ENCODE measurements at places on chromosomes 4 and X.

GRCh38 chr4:146183209-146183608 is 7.7 kb downstream of the LSM6 start:
- DNase-seq: no peak

DNA sequence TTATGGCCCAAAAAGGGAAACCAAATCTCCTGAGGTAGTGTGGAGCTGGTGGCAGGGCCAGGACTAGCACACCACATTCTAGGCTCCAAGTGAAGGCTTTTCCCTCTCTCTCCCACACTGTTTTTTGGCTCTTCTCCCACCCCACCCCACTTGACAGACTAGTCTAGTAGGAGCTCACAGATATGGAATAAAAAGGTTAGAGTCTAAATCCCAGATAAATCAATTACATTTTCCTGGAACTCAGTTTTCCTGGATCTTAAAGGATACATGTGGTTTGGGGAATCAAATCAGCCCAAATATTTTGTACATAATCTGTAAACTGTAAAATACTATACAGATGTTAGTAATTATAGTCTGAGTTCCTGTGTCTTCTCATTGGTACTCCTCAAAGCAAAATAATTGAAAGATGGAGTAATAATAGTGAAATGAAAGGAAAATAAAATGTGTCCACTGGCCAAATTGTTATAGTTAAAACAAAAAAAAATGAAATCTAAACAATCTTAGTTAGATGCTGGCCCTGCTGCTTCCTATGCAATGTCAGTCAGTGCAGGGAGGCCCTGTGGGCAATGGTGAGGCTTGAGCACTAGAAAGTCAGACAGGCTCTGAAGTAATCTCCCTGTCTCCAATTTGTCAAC is 370.4 kb upstream of the CPEB2 start:
- DNase-seq: no peak

DNA sequence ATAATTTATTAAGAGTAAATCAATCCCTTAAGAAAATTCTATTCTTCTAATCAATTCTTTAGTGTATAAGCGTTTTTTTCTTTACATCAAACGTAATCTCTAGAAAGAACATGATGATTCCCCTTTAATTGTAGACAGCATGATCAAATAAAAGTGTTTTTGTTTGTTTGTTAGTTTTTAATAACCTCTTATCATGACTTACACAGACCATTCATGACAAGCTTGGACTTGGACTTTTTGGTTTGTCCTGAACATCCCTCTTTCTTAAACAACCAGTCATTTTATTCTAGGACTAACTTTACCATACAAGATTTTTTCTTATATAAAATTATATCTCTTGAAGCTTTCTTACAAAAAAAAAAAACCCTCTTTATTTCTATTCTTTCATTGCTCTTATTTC is 344.6 kb upstream of the SPOCK3 start:
- DNase-seq: no peak

DNA sequence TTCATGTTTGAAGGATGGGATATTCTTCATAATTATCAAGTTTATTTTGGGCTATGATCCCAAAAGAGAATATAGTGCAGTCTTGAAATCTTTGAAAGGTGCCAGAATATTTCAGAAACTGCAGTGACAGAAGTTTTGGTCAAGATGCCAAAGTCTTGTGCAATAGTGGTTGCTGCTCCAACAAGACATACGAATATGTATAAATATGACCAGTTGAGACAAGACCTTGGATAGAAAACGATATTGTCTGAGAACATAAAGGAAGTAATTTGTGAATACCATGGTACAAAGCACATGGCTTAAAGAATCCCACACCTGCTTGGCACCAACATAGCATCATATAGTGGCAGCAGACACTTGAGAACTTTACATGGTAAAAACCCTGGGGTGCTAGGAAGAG is 48.6 kb upstream of the AMELX start:
- DNase-seq: no peak

GRCh38 chr4:78059524-78059889 is 2.4 kb downstream of the FRAS1 start:
- no peak for DNase-seq

DNA sequence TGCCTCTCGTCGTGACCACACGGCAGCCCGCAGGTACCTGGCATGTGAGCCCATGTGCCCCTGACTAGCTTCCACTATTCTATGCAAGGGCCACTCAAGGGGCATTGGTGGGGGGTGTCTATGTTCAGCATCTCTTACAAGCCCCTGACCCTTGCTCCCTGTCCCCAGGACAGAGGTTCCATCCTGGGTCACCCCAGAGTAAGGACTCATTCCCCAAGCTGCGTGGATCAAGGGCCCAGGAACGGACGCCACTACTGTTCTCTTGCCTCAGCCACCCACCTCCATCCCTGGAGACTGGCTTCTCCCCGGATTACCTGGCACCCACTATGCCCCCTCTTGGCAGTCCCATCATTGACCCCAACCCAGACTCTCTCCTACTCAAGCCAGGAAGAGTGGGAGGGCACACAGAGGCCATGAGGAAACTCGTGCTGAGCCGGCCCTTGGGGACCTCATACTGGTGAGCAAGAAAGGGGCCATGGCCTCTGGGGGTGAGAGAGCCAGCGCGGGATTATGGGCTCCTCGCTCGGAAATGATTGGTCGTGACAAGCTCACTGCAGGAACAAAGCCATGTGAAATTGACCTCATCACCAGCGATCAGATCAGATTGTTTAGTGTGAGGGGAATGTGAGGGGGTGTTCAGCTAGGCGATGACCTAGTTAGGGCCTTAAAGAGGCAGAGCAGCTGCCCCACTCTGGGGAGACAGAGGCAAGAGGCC is 50.1 kb upstream of the PJA1 start:
- no peak for DNase-seq

DNA sequence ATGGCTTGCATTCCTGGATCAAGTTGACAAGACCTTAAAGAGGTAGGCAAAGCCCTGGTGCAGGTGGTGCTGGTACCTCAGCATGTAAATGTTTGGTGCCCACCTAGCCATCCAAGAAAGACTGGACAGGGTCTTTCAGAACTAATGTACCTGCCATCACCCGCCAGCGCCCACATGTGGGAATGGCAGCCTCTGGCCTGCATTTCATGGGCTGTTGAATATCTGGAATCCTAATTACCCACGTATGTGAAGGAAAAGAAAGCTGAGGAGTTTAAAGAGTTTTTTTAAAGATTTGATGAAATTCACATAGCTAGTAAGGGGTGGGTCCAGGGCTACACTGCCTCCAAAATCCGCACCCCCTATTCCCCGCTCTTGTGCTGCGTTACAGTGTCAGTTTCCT is 8.6 kb upstream of the CCDC149 start:
- no peak for DNase-seq

DNA sequence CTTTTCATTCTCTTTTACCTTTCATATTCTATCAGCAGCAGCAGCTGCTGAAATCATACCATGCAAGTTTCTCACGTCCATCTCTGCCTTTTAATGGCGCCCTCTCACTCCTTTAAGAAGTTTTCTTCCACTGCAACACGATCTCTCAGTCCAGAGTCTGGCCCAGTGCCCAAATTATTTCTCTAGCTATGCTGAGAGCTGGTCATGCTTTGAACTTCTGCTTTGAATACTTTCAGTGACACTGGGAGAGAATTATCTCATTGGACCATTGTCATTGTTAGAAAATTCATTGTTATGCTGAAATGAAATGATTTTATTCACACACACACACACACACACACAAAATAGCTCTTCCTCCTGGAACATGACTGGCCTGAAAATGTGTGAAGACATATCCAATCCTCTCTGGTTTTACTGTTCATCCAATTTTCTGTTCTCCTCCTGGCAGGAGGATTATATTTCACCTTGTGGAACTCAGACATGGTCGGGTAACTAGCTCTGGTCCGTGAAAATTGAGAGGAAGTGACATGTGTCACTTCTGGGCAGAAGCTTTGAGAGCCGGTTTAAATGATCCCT is 1.3 kb upstream of the PDHA1 start:
- DNase-seq: no peak

DNA sequence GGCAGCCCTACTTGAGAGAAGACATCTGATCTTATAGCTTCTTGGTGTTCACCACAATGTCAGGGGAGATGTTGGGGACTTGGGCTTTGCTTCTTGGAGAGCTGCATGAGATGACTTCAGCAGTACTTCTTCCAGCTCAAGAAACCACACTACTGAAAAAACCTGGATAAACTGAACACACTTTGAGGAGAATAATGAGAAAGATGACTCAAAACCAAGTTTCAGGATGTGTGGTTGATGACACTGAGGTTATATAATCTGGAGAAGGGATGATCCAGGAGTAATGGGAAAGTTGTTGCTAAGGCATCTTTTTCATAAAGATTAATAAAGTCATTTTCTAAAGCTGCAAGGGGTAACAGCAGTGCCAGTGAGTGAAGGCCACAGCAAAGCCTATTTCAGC is 58.4 kb upstream of the PNPLA4 start:
- no peak for DNase-seq

GRCh38 chrX:39267176-39267575 is 465.9 kb downstream of the MID1IP1 start:
- DNase-seq: no peak

GRCh38 chrX:40202456-40202855 is 104.7 kb upstream of the BCOR start:
- DNase-seq: no peak

DNA sequence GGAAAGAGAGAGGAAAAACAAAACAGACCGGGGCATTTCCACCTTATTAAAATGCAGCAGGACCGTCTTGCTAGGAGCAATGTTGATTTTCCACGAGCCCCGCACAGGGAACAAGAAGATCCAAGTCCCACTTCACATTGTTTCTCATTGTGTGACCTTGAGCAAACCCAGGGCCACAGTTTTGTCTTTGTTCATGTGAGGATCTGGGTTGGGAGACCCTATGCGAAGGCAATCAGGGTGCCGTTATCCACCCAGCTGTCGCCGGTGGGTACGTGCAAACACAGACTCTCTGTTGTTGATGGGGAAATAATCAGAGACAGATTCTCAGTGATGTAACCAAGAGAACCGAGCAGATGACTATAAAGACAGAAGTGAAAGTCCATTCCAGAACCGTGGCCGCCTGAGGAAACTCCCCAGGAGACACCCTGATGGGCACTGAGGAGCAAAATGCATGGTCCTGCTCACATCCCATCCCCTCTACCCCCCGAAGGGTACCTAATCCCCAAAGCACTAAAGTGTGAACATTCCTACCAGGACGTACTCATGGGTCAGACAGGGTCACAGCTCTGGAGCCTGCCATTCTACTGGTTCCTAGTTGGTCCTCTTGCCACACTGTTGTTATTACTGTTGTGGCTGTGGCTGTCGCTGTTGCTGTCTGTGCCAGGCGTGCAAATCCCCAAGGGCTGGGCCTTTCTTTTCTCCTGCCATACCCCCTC is 102.7 kb upstream of the RBPJ start:
- no peak for DNase-seq

DNA sequence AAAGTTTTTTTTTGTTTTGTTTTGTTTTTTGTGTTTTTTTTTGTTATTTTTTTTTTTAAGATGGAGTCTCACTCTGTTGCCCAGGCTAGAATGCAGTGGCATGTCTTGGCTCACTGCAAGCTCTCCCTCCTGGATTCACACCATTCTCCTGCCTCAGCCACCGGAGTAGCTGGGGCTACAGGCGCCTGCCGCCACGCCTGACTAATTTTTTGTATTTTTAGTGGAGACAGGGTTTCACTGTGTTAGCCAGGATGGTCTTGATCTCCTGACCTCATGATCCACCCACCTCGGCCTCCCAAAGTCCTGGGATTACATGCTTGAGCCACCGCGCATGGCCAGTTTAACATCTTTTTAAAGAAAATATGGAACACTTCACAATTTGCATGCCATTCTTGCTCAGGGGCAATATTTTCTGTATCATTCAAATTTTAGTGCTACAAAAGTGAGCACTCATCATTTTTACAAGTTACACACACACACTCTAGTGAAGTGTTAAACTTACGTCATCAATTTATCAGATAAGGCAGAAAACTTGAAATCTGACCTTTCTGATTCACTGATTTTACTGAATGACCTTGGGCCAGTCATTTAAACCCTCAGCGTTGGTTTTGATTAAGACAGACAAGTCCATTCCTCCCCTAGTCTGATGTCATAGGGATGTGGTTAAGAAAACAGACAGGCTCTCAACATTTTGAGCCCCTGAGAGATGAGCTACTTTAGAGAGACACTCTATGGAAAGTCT is 61.2 kb downstream of the TRIM2 start:
- no peak for DNase-seq

DNA sequence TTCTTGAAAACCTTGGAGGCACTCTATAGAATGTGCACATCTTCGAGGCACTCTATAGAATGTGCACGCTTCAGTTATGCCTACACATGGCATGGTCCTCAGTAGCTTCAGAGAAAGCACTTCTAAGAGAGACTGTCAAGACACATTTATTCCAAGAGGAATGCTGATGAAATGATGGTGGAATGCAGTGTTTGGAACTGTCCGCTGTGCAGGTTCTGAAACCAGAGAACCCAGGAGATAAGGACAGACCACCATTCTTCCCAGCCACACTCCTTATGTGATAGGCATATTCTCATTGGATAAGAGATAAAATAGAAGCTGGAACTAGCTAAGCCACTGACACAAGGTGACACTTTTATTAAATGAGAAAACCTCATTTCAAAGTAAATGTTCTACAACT is 263.3 kb downstream of the NLGN4X start:
- DNase-seq: no peak

DNA sequence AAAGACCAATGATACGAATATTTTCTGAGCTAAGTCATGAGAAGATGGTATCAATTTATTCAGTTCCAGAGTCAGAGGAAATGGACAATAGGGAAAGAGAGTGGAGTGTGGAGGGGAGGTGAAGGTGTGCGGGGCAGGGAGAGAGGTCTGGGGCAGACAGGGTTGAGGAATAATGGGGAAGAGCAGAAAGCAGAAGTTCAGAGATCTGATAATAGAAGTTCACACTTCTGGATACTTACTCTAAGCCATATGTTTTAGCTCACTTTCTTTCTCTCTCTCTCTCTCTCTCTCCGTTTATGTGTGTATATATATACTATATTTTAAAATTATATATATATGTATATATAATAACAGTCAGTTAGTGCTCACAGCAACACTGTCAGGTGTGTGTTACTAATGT is 40.4 kb downstream of the FOXR2 start:
- DNase-seq: no peak

DNA sequence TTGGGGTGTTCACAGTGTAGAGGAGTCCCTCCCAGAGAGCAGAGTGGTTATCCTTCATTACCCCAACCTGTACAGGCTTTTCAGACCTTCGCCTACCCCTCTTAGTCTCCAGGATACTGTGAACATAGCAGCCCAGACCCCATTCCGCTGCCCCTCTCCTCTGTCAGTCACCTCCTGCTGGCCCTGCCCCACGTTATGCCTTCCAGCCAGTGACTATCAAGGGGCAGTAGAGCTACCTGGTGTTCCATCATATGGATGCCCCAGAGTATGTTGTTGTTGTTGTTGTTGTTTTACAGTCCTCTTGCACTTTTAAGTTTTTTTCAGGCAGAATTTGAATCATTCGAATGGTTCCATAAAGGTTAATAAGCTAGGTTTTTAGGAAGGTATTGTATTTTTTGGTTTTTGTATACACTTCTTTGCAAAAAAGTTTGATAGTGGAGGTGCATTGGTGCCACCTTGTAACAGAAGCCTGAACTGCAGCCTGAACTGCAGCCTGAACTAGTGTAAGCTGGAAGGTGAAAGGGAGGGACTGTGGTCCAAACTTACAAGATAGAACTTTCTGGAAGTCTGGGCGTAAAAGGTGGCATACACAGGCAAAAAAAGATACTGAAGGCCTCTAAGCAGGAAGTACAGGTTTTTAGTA is 101.4 kb upstream of the RAB40AL start:
- no peak for DNase-seq

Measured in stimulated activated CD8-positive, alpha-beta memory T cell treated with anti-CD3 and anti-CD28 coated beads, Interleukin-12 subunit alpha, Interleukin-12 subunit beta, amount 100 ng/mL, for 4 hours (primary cell).